ENCODE measurements at places on chromosomes 2 and 18.
A peak's percentile ranks its signal among the peaks of the same experiment; 100 is the strongest.

DNA sequence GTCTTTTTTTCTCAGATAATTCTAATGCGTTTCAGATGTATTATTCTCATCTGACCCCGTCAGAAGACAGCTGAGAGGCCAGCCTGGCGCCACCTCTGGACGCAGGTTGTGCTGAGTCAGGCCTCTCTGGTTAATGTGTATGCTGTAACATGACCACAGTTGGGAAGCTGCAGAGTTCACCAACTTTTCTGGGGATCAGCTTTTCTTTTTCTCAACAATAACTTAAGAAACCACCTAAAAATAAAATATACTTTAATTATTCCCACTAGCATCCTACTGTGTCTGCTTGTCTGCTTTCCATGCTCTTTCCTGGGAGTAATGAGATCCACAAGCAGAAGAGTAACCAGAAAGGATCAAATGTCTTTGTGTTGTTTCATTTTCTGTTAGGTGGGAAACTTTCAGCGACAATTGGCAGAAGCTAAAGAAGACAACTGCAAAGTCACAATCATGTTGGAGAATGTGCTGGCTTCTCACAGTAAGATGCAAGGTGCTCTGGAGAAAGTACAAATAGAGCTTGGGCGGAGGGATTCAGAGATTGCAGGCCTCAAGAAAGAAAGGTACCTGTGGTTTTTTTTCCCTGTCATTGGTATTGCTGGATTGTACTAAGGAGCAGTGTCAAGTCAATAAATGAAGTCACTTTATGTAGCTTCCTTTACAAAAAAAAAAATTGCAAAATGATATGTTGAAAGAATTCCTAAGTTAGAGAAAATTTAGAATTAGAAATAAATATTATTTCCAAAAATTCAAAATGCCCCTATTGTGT lies 79.8 kb downstream of the CCDC150 start:
- no peaks in the 10 kb centered on the region for H3K27me3 ChIP-seq
- DNase-seq: no peak
- H3K27ac ChIP-seq: no peak overlapping the region
- H3K4me3 ChIP-seq: no peak overlapping the region
- no peaks in the 10 kb centered on the region for H3K4me1 ChIP-seq
- H3K36me3 ChIP-seq: no peaks in the 10 kb centered on the region

- DNase-seq: no peak
- H3K27ac ChIP-seq: no peak overlapping the region
- no peaks in the 10 kb centered on the region for H3K4me1 ChIP-seq
- no peaks in the 10 kb centered on the region for H3K27me3 ChIP-seq
- no peaks in the 10 kb centered on the region for H3K36me3 ChIP-seq
- H3K4me3 ChIP-seq: no peak overlapping the region
Measured at GRCh38 chr2:70580352-70580751, 26.7 kb upstream of the TGFA start.

GRCh38 chr2:121634354-121635307 lies 14.6 kb downstream of the CLASP1 start:
- no peak overlapping the region for H3K27ac ChIP-seq
- no peaks in the 10 kb centered on the region for H3K4me1 ChIP-seq
- no peak overlapping the region for H3K4me3 ChIP-seq

GRCh38 chr18:11654736-11655605 lies 34.1 kb upstream of the GNAL start:
- no peaks in the 10 kb centered on the region for H3K36me3 ChIP-seq
- no peaks in the 10 kb centered on the region for H3K27me3 ChIP-seq
- no peaks in the 10 kb centered on the region for H3K4me1 ChIP-seq
- no peak overlapping the region for H3K4me3 ChIP-seq

GRCh38 chr2:80506563-80506962 lies 202.0 kb upstream of the LRRTM1 start:
- no peak for DNase-seq
- no peaks in the 10 kb centered on the region for H3K27me3 ChIP-seq
- no peaks in the 10 kb centered on the region for H3K4me1 ChIP-seq
- no peaks in the 10 kb centered on the region for H3K36me3 ChIP-seq
- no peak overlapping the region for H3K4me3 ChIP-seq
- no peak overlapping the region for H3K27ac ChIP-seq

DNA sequence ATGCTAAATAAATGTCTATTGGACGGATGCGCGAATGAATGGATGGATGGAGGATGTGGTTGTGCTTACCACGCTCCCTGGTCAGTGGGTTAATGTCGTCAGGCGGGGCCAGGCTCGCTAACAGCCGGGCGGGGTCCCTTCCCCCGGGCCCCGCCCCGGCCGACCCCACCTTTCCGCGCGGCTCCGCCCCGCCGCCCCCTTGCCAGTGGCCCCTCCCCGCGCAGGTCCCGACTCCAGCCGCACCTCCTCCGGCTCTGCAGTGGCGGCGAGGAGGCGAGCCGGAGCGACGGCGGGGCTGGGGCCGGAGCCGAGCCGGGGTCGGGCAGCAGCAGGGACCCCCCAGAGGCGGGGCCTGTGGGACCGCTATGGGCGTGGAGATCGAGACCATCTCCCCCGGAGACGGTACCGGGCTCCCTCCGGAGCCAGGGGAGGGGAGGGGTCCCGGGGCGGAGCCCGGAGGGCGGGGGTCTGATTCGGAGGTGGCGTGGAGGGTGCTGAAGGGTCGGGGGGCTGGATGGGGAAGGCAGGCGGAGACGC lies at the start of gene FKBP1B:
TSS of gene FKBP1B (plus strand) at position 257 of the 537 bp plus-strand sequence. CDS start at position 366, 109 bp downstream.
- H3K27ac ChIP-seq: no peak within 1 kb of the TSS
- H3K27me3 ChIP-seq: no peaks in the 10 kb centered on the region
- peak within 1 kb of the TSS; percentile 78 for H3K4me3 ChIP-seq
- peaks cover 4% of the 10 kb centered on the region for H3K4me1 ChIP-seq
- no peaks in the 10 kb centered on the region for H3K36me3 ChIP-seq

- peak; percentile 53 for DNase-seq
- no peak overlapping the region for H3K4me3 ChIP-seq
- H3K27me3 ChIP-seq: no peaks in the 10 kb centered on the region
- H3K4me1 ChIP-seq: peaks cover 5% of the 10 kb centered on the region
- H3K36me3 ChIP-seq: no peaks in the 10 kb centered on the region
Measured at GRCh38 chr2:222074674-222075073, 224.1 kb downstream of the PAX3 start.

Data from trophoblast cell (in vitro differentiated cells and primary cell).